NCI-H446 (cell line): ENCODE measurements at places on chromosomes 13 and 19.

DNA sequence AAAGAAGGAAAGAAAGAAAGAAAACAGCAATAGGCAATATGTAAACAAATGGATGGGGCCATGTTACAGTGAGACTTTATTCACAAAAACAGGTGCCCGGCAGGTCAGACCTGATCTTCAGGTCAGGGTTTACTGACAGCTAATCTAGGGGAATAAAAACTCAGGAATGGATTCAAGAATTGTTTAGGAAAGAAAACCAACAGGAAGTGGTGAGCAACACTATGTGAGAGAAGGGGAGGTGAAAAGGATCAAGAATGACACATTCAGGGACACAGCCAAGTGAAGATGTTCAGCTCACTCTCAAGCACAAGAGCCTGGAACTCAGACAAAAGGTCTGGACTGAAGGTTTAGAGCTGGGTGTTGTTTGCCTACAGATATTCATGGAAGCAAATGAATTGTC, 244.5 kb downstream of the EFNB2 start:
- DNase-seq, result no peak

GRCh38 chr19:35117116-35117515, 1.5 kb downstream of the FXYD3 start:
- no peak for DNase-seq

GRCh38 chr13:72204291-72204690, 337.3 kb upstream of the DACH1 start:
- peak; percentile 26 for DNase-seq

DNA sequence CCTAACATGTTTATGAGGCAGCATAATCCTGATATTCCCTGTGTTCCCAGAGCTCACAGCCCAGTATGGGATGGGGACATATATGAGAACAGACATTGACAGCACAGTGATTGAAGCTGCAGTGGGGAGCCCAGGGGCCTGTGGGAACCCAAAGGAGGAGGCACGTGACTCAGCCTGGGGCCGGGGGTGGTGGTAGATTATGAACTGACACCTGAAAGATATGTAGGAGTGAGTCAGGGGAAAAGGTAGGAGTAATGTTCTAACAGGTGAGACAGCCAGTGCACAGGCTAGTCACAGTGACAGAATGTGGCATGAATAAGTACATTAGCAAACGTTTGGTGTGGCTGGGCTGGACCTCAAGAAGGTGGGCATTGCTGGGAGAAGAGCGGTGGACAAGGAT, 29.0 kb downstream of the CKM start:
- no peak for DNase-seq

GRCh38 chr13:82477436-82477835, 1404.8 kb downstream of the SLITRK1 start:
- no peak for DNase-seq

DNA sequence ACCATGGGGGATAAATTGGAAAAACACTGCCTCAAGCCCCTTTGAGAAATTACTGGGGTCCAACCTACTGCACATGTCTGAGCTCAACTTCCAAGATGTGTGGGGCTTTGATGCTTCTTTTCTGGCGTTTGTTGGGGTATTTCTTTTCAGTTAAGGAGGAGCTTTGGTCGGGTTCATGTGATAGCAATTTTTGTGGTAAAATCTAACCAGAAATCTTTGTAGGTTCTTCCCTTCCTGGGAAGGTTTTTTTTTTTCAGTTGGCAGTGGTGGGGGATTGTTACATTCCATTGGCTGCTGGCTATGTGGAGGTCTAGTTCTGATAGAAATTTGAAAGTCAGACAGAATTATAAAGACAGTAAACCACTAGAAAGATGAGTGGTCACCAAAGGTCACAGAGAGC, 327.8 kb downstream of the ATP8A2 start:
- DNase-seq, result no peak

DNA sequence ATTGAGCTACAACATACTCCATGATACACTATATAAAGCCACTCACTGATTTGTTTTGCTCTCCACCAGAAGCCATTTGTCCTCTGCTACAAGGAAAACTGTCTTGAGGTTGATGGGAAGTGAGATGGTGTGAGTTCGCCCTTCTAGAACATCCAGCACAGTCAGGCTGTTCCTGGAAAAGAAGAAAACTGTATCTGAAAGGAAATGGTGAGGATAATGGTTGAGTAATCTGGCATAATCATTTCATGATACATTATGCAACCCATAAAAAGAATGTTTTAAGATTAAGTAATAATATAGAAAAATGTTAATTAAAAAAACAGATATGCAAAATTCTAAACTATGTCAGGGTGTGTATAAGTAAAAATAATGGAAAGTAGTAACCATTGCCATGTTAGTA, 233.9 kb downstream of the RGCC start:
- DNase-seq, result no peak

GRCh38 chr19:18865973-18866799, 29.8 kb downstream of the CERS1 start:
- DNase-seq, result peak; percentile 20

DNA sequence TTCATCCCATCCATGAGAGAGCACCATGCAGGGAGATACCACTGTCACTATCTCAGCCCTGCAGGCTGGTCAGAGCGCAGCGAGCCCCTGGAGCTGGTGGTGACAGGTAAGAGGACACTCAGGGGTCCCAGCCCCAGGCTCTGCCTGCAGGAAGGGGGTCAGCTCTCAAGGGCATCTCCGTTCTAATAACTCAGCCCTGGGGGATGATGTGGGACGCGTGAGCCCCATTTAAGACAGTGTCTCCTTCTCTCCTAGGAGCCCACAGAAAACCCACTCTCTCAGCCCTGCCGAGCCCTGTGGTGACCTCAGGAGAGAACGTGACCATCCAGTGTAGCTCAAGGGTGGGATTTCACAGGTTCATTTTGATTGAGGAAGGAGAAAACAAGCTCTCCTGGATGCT, 15.5 kb upstream of the KIR3DL3 start:
- DNase-seq, result no peak

GRCh38 chr19:49536921-49537462, 9.2 kb downstream of the RCN3 start:
- DNase-seq, result no peak

GRCh38 chr13:39106216-39107005, 68.2 kb downstream of the NHLRC3 start:
- no peak for DNase-seq

DNA sequence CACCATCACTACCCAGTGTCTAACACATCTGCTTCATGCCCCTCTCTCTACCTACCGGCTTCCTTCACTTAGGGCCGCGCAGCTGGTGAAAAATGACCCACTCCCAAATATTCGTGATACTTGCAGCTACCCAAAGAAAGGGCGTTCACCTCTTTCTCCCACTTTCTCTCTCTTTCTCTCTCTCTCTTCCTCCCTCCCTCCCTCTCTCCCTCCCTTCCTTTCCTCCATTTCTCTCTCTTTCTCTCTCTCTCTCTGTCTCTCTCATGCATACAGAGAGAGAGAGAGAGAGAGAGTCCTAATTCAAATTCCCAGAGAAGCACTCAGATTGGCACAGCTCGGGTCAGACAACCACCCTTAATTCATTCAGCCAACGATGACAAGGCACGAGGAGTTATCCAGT, 27.7 kb upstream of the POP4 start:
- DNase-seq, result no peak

DNA sequence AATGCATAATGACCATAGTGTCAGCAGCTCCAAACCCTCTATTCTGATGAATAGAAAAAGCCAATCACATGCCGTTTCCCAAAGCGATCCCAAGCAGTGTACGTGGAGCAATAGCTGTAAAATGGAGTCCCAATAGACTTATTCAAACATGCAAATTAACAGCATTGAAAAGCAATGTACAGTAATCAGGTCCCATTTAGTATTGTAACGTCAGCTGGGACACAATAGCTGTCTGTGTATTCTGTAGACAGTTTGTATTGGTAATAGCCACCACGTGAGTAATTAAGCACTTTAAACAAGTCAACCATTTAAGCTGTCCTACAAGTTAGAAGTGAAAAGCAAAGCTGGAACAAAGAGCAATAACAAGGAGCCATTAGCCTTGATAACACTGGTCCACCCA, 698.2 kb downstream of the PCDH17 start:
- no peak for DNase-seq

GRCh38 chr13:35485424-35485823, 8.9 kb upstream of the MAB21L1 start:
- peak; percentile 57 for DNase-seq

DNA sequence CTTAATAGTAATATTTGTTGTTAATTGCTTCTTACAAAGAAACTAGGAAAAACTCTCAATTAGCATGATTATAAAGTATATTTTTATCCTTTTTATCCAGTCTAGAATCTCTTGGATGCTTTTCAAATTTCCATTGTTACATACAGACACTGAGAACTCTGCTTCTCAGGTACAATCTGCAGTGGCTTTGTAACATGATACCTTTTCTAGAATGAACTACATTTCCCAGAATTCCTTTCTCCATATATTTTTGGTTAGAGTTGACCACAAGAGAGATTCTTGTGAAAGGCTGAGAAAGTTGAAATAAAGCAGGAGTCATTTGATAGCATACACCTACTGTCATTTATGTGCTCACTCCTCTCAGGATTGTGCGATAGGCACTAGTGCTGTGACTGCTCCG, 148.6 kb downstream of the SLITRK6 start:
- no peak for DNase-seq

GRCh38 chr19:1941146-1942077, at the start of gene CSNK1G2:
TSS of gene CSNK1G2 (plus strand) at chr19:1941172. CDS start at chr19:1969773, 28,601 bp downstream.
- DNase-seq, result no peak

DNA sequence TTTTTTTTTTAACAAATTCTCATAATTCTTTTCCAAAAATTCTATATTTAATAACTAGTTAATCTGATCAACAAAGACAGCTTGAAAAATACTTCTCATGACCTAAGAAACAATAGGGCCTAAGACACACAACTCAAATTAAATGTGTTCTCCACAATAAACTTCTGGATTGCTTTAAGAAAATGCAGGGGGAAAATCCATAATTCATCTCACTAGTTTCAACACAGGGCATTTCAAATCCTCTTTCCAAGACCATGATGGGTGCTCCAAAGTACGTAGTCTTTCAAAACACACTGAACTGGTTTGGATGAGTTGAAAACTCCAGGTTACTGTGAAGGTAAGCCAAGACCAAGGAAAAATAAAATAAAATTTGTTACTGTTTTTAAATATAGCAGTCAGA, 62.6 kb downstream of the DCLK1 start:
- no peak for DNase-seq

DNA sequence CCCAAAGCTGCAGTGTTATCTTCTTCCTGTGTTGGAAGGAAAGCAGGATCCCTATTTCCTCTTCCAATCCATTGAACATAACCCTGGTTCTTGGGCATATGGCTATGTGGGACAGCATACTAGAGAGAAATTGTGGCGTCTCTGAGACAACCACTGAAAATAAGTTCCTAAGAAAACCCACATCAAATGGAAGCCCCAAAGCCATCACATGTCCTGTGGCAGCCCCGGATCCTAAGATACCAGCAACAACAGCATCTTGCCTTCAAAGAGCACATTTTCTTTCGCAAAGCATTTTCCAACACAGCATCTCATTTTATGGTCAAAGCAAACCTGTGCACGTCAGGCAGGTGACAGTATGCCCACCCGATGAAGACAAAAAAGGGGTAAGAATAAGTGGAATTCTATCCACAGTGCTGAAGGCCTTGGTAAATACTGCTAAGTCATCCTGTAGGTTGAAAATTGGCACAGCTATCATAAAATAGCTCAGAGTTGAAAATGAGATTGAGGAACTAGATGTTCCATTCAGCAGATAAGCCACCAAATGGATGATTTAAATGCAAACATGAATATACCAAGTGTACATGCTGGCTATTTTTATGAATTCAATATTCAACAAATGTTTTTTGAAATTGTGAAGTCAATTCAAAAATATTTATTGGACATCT, 232.2 kb downstream of the DLEU7 start:
- DNase-seq, result no peak

DNA sequence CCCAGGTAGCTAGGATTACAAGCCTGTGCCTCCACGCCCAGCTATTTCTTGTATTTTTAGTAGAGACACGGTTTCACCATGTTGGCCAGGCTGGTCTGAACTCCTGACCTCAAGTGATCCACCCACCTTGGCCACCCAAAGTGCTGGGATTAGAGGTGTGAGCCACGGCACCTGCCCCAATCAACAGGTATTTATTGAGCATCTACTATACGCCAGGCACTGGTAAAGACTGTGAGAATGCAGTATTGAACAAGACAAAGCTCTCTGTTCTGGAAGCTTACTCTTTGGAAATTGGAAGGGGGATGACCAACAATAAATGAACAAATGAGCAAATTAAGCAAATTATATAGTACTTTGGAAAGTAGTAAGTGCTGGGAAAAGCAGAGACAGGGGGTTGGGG, 21.4 kb upstream of the ERCC1 start:
- DNase-seq, result no peak

DNA sequence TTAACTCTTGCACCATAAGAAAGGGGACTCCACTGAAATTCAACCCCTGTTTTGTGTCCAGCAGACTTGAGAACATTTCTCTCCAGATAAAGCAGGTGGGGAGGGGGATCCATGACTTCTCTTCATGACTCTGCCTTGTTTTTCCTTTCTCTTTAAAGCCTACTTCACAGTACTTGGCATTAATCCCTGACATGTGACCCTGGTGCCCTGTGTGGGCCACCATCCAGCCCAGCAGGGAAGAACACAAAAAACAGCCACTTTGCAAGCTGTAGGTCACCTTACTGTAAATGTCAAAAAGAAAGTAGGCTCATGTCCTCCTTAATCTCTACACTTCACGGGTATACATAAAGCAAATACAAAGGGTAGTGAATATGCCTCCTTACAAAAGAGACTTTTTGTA, 30.3 kb upstream of the TPP2 start:
- DNase-seq, result no peak

GRCh38 chr13:62643007-62643483, 1227.4 kb upstream of the PCDH20 start:
- DNase-seq, result no peak

GRCh38 chr13:101627556-101627943, 175.1 kb downstream of the ITGBL1 start:
- DNase-seq, result no peak

- DNase-seq, result no peak
These were observed 12.2 kb downstream of the ARHGAP35 start for GRCh38 chr19:46872967-46873366.

DNA sequence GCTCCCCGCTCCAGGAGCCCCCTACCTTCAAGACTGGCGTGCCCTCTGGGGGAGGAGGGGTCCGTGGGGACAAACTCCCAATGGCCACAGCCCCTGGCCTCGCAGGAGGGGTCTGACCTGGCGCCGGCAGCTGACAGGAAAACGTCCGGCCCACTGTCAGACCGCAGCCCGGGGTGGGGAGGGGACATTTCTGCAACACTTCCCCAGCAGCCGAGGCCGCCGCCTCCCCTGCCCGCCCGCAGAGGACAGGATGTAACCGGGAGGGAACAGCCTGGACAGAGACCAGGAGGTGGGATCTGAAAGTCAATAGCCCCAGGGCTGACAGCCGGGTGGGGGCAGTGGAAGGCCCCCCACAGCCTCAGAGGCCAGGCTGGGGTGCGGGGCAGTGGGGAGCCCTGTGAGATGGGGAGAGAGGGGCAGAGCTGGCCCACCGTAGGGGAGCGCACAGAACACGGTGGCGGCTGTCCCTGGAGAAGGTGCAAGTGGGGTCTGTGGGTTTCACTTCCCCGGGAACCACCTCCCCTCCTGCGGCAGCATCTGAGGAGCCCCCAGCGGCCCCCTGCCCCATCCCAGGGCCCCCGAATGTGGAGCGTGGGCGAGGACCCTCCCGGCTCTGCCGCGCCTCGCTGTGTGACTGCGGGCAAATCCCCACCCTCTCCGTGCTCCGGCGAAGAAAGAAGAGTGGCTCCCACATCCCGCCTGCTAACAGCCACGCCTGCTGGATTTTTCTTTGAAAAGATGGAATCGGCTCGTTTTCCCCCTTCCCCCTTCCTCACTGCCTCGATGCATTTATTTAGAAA, at the start of gene PEAK3:
Gene PEAK3 (minus strand): TSS at position 114 of the 800 bp plus-strand sequence. CDS start 1,244 bp downstream, outside the sequence.
- no peak for DNase-seq

GRCh38 chr13:50708461-50708860, 135.0 kb downstream of the DLEU7 start:
- no peak for DNase-seq
